ENCODE measurements at places on chromosomes 3 and 15. TPM values are rescaled to one million over a fixed set of nuclear protein-coding genes. Genes with fewer than 3 reads are reported as not detected.

The SH3BP5 gene
- total RNA-seq = 175 TPM

The TMEM40 gene
- 0.17 TPM for total RNA-seq

DNA sequence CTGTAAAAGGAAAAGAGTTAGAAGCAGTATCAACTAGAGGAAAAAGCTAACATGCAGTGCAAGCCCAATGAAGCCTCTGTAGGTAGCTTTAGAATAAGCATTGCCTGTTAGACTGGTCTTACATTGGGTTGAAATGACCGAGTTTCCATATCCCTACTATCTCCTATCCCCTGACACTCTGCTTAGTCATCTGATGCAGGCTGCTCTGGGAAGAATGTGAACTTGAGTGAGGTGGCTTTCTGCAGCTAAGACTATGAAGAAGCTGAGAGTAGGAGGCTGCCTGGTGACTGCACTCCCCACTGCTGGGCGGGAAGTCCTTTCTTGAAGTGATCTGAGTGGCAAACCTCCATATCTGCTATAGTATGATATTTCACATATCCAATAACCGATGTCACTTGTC is 64.7 kb downstream of the OXSM start:
- H3K27me3 ChIP-seq = no peaks in the 10 kb centered on the region
- no peak overlapping the region for H3K4me3 ChIP-seq
- H3K4me1 ChIP-seq = no peaks in the 10 kb centered on the region
- no peaks in the 10 kb centered on the region for H3K36me3 ChIP-seq

DNA sequence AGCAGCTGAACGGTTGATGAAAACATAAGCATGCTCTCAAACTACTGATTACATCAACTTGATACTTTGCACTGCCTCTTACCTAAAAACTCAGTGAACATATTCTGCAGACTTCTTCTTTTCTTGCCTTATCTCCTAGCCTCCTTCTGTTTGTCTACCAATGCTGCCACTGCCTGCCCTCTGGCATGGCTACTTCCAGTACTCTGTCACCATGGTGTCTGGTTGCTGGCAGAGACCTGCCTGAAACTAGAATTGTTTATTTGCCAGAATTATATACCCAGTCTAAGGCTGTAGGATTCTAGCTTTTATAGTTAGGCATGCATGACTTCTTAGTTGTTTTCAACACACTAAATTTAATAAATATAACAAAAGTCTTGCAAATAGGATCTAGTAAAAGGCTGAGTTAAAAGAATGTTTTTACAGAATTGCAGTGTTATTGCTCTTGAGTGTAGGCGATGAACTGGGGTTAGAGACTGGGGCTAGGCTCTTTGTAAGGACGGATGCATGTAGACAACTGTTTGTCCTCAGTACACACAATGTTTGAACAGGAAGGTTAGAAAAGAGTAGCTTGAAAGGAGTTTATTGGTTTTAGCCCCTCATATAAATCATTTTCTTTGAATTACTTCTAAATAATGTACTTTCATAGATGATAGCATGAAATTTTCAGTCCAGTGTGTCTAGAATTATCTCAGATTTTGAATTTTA is 116.3 kb downstream of the KCNAB1 start:
- H3K4me1 ChIP-seq = no peaks in the 10 kb centered on the region
- H3K27me3 ChIP-seq = no peaks in the 10 kb centered on the region
- no peak overlapping the region for H3K4me3 ChIP-seq
- no peak for DNase-seq
- H3K36me3 ChIP-seq = no peaks in the 10 kb centered on the region

GRCh38 chr3:853489-853888 is 239.3 kb upstream of the CNTN6 start:
- H3K36me3 ChIP-seq = no peaks in the 10 kb centered on the region
- no peaks in the 10 kb centered on the region for H3K27me3 ChIP-seq
- H3K4me3 ChIP-seq = no peak overlapping the region
- H3K27ac ChIP-seq = no peak overlapping the region
